ENCODE measurements at places on chromosomes 2 and 18.

- DNase-seq = no peak
These were observed 28.3 kb downstream of the PKP4 start for GRCh38 chr2:158484892-158485556.

DNA sequence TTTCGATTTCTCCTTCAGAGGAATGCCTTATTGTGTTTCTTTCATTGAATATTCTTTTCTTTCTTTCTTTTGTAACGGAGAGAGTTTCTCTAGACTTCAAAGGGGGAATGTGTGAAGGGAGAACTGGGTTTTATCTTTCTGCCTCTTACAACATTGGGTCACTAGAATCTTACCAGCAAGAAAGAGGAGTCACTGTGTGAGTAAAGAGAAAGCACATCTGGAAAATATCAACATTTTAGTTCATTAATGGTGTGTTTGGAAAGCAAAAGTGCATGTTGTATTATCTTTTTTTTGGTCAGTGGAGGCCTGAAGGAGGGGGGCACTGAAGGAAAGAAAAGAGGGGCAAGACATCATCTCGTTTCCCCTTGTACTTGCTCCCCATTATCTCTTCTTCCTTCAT, 86.6 kb upstream of the THOC1 start:
- no peak for DNase-seq

GRCh38 chr18:61770279-61770678, 122.5 kb downstream of the RNF152 start:
- DNase-seq = no peak

GRCh38 chr18:79625924-79626561, 53.6 kb upstream of the CTDP1 start:
- DNase-seq = no peak

DNA sequence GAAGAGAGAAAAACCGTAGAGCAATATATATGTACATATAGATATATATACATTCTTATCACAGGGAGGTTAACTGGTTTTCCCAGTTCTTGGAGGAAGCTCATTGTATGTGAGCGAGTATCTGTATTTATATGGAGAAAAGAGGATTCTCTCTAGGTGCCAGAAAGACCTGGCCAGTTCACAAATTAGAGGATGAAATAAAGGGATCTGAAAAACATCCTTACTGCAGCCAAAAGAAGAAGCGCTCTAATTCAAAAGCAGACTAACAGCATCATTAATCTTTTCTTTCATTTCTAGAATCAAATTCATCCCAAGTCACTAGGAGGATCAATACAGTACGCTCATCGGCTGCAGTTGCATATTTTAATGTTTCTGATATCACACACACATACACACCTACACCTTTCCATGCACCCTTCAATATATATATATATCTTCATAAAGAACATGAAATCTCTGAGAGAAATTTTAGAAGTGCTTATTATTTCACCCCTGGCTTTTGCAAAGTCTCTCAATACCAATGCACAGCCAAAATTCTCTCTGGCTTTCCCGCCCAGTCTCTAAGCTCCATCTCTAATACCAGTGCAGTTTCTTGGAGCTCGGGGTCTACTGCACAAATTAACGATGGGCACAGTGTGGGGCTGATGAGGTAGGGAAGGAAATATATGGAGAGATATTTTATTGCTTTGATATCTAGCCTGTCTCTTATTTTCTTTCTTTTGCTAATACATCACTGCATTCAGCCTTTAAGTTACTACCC, 731 bp downstream of the NRXN1 start:
- DNase-seq = no peak

DNA sequence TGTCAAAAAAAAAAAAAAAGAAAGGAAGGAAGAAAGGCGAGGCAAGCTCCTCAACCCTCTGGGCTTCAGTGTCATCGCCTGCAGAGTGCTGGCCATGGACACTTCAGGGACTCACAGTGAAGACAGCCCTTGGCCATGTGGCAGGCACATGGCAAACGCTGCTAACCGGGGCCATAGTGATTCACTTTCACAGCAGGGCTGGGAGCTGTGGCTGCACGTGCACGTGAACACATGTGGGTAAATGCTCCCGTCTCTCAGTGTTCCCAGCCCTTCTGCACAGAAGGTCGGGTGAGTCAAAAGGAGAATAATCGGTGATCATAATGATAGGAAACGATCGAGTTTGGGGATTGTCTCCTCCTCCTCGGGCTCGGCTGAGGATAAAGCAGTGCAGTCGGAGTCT, 46.1 kb upstream of the UBE2F start:
- DNase-seq = no peak

GRCh38 chr2:182496596-182496995, 69.8 kb upstream of the PDE1A start:
- DNase-seq = no peak

- DNase-seq = no peak
These were observed 58.6 kb downstream of the LCLAT1 start for GRCh38 chr2:30505500-30506180.

- no peak for DNase-seq
These were observed 1033.0 kb upstream of the PIK3C3 start for GRCh38 chr18:40921845-40922629.

- no peak for DNase-seq
These were observed 112.1 kb downstream of the GLI2 start for GRCh38 chr2:120847700-120848321.

GRCh38 chr2:20062615-20063545, 11.5 kb upstream of the LAPTM4A start:
- peak; percentile 81 for DNase-seq

GRCh38 chr2:207816546-207816945, 46.8 kb upstream of the FZD5 start:
- DNase-seq = no peak

- peak; percentile 27 for DNase-seq
These were observed 51.0 kb downstream of the SETBP1 start for GRCh38 chr18:44731530-44732237.

DNA sequence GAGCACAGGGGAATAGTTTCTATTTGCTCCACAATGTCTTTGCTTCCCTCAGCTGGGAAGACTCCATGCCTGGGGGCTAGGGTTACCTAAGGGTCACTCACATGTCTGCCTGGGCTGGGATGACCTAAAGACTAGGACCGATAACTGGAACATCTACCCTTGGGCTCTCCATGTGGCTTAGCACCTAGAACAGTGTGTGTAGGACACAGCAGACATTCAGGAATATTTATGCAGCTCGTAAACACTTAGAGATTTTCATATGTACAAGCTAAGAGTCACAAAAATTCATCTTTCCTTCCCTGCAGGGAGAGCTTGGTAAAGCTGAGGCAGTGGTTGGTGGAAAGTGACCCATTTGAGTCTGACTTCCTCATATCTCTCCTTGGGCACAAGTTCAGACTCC, 55.8 kb downstream of the FBLN7 start:
- no peak for DNase-seq
